ENCODE measurements at places on chromosomes 16 and 17. TPM values are rescaled to one million over a fixed set of nuclear protein-coding genes. Genes with fewer than 3 reads are reported as not detected.
A peak's percentile ranks its signal among the peaks of the same experiment; 100 is the strongest.

GRCh38 chr17:1109606-1110540, 69.9 kb downstream of the ABR start:
- DNase-seq: peak; percentile 92

GRCh38 chr16:89401641-89402445, 88.5 kb downstream of the ANKRD11 start:
- DNase-seq: no peak

CARD14 gene
- 0.54 TPM for total RNA-seq

- no peak for DNase-seq
These were observed 10.6 kb upstream of the SPNS2 start for GRCh38 chr17:4487820-4488716.

DNA sequence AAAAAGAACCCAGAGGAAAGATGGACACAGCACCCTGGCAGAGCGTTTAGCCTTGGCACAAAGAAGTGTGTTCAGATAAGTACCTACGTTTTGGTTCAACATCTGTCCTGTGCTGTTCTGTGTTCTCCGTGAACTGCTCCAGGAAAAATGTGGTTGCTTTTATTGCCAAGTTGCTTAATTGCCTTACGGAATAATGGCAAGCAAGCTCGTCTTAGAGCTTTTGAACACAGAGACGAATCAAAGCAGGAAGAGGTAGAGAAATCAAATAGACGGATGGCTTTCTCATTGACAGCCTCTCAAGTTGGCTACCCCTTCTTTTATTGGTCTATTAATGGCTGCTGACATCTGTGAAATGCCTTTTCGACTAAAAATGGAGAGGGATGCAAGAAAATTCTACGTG, 911.1 kb upstream of the EEF2KMT start:
- DNase-seq: no peak

MT3 gene
- 4.0 TPM for total RNA-seq

ZFPM1 gene
- 12.5 TPM for total RNA-seq

DNA sequence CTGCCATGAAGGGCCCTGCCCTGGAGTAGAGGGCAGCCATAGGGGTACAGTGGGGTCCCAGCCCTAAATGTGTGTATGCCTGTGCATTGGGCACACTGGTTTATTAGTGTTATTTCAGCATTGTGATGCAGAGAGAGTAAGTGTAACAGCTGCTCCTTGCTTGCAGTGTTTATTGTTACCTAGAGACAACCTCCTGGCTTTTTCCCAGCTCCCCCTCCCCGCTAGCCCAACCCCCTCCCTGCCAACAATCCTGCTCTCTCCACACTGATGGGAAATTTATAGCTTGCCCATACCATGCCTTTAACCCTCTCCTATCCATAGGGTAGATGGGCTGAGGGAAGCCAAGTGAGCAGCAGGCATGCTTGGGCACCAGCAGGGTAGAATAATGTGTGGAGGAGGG, 51.3 kb downstream of the NEUROD2 start:
- no peak for DNase-seq

- DNase-seq: no peak
These were observed 7.3 kb upstream of the MC1R start for GRCh38 chr16:89911375-89911774.

GRCh38 chr17:15278380-15278779, 13.3 kb upstream of the PMP22 start:
- no peak for DNase-seq

TPPP3 gene
- 3.7 TPM for total RNA-seq

DNA sequence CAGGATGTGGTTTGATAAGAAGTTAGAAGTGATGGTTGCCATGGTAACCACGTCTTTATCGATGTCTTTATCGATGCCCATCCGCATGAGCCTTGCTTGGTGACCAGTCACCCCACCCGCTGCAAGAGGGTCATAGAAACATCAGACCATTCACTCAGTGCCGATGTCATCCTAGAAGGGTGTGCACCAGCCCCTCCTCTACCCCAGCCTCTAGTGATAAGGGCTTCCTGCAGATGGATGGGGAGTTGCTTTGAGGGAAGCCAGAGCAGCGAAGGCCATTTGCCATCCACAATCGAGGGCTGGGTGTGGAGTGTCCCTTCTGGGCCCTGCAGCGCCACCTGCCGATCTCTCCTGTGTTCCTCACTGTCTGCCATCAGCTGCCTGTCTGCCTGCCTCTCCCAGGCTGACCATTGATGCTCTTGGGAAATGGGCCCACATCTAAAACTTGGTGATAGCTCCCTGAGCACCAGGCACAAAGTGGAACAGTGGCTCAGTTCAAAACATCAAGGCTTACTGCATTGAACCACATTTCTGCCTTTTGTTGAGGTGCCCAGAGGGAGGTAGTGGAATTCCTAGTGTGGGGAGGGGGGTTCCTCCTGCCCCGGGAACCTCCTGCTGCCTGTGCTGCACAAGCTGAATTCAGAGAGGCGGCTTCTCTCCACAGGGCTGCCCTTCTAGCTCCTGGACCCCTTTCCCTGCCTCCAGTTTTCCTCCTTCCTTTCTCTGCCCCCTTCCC, 8.9 kb downstream of the CALB2 start:
- peak; percentile 54 for DNase-seq

MMD gene
- total RNA-seq: 20.0 TPM

DNA sequence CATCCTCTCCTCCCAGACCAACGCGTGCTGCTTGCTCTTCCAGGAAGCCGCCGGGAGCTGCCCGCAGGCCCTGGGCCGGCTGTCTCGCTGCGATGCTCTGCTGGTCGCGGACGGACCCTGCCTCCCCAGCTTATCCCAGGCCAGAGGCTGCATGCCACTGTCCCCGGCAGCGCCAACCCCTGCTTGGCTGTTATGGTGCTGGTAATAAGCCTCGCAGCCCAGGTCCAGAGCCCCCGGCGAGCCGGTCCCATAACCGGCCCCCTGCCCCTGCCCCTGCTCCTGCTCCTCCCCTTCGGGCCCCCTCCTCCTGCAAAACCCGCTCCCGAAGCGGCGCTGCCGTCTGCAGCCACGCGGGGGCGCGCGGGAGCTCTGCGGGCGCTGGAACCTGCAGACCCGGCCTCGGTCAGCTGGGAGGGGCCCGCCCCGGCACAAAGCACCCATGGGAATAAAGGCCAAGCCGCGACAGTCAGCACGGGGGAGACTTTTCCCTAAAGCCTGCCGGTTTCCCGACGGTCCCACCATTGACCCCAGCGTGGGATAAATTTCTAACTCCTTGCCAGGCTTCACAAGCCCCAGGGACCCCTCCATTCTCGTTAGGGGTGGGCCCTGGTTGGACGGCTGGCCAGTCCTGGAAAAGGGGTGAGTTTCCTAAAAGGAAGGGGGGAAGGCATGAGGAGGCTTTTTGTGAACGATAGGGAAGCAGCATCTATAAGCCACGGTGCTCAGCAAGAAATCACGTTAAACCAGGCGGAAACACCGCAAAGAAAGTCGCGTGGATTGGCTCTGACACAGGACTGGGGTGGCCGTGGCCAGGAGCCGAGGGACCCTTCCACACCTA, 11.2 kb downstream of the ENPP7 start:
- DNase-seq: peak; percentile 77

PMFBP1 gene
- 4.9 TPM for total RNA-seq

DNA sequence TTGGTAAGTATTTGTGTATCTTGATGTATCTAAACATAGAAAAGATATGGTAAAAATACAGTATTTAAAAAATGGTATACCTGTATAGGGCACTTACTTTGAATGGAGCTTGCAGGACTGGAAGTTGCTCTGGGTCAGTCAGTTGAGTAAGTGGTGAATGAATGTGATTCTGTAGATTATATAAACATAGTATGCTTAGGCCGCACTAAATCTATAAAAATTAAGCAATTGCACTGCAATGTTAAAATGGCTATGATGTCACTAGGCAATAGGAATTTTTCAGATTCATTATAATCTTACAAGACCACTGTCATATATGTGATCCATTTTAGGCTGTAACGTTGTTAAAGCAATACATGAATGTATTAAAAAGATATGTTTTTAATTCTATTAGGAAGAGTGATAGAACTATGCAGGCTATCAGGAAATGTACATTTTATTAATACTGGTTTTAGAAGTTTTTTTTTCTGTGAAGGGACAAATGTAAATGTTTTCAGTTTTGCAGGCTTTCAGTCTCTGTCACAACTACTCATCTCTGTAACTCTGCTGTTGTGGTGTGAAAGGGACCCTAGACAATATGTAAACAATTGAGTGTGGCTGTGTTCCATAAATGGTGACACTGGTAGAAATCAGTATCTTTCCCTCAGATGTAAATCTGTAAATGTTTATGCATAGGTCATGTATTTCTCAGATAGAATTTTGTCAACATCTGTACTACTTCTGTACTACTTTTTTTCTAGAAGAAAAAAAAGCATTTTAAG, 10.5 kb downstream of the CBFB start:
- DNase-seq: no peak

DNA sequence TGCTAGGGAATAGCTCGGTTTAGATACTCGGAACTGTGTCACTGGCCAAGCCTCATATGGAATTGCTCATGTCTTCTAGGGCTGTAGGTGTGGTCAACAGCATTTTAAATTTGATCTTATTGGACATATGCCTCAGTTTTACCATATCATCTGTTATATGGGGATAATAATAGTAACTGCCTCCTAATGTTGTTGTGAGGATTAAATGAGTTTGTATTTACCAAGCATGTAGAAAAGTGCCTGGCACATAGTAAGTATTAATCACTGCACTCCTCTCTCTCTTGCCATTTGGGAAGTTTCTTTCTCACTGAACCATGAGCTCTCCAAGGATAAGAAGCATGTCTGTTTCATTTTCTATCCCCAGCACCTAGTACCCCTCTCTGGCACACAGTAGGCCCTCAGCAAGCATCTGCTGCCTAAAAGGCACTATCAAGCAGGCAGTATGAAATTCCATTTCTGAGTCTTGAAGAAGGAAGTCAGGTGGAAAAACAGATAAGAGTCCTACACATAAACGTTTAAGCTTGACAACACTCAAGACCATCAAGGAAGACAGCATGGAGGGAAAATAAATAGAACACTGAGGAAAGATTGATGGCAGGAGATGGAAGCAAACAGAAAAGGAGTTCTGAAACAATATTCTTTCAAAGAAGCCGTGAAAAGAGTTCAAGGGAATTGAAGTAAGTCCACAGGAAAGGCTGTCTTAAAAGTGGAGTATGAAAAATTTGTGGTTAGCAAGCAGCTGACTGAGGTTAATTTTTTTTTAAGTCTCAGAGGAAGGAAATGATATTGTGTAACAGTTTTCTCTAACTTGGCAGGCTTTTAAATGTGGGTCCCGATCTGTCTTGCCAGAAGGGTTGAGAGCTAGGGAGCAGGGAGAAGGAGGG, 2.2 kb upstream of the ATP6V0A1 start:
- no peak for DNase-seq

- DNase-seq: no peak
These were observed 229.2 kb upstream of the WSCD1 start for GRCh38 chr17:5840811-5841446.

DNA sequence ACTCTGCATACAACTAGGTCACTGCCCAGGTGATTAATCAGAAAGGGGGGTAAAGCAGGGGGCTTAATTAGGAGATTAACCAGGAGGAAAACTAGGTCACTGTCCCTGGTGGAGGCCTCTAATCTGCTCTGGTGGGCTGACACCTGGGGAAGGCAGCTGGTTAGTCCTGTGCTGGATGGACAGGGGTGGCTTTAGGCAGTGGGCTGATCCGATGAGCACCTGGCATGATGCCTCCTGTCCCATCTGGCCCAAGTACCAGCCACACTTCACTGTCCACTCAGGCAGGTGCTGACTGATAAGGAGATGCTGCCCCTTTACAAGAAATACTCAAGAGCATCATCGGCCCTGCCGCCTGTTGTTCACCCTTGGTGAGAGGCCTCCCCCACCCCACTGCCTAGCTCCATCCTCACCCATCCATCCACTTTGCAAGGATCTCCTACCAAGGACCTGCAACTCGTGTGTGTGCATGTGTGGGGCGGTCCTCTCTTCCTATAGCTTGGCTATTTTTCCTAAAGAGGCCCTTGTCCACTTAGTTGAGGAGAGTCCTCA, 13.8 kb upstream of the RCVRN start:
- no peak for DNase-seq

GRCh38 chr17:17447264-17447663, 29.5 kb upstream of the MED9 start:
- no peak for DNase-seq

DNA sequence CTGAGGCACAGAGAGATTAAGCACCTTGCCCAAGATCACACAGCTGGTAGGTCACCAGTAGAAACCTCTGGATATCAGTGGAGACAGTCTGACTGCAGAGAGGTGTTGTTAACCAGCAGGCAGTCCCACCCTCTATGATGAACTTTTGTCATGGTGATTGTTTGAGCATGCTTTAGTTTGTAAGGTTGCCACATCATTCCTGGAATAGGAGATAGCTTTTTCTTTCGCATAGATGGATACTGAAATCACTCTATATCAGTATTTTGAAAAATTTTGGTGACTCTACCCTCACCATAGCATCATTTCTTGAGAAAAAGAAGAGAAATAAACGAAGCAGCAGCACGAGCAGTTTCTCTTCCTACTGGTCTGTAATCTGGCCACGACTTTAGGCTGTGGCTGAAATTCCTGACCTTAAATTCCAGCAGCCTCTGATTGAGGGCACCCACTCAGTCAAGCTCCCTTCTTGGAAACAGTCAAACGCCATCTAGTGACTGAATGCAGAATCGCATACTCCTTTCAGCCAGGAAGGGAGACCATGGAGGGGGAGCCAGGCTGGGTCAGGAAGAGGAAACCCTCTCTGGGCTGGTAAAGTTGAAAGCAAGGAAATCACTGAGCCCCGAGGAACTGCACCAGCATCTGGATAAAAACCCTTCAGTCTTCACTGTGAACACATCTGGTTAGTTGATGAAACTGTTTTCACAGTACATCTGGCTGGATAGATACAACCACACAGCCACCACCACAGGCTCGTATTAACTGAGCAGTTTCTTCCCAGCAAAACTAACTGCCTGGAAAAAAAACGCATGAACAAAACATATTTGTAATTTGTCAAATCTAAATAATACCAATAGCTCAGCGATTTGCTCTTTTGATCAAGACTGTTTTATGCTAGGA, 108.5 kb upstream of the XYLT1 start:
- DNase-seq: peak; percentile 77

FOXC2 gene
- 0.22 TPM for total RNA-seq

DNA sequence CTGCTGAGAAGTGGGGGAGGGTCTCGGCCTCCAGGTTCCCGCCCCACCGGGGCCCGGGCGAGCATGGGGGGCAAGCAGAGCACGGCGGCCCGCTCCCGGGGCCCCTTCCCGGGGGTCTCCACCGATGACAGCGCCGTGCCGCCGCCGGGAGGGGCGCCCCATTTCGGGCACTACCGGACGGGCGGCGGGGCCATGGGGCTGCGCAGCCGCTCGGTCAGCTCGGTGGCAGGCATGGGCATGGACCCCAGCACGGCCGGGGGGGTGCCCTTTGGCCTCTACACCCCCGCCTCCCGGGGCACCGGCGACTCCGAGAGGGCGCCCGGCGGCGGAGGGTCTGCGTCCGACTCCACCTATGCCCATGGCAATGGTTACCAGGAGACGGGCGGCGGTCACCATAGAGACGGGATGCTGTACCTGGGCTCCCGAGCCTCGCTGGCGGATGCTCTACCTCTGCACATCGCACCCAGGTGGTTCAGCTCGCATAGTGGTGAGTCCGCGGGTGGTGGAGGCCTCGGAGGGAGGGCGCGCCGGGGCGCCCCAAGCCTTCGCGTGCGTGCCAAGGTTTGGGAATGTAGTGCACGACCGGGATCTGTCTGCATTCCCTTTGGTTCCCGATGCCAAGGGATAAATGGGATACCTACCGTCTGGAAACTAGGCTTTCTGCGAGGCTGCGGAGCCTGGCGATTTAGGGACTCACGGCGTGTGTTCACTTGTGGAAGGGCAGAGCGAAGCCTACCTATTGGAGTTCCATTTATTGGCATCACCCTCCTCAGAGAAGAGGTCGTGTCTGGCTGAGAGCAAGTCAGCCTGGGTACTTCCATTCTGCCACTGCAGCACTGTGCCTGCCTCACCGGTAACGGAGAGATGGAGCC, 1.0 kb downstream of the ZNRF1 start:
- peak; percentile 69 for DNase-seq

All from colonic mucosa (tissue), 4 donors.